ENCODE measurements at places on chromosomes 16 and 17.

- peak; percentile 5 for DNase-seq
Observed at GRCh38 chr16:55120408-55120807, 189.7 kb downstream of the IRX5 start.

GRCh38 chr16:70589998-70590471 lies 56.3 kb upstream of the IL34 start:
- DNase-seq = no peak

DNA sequence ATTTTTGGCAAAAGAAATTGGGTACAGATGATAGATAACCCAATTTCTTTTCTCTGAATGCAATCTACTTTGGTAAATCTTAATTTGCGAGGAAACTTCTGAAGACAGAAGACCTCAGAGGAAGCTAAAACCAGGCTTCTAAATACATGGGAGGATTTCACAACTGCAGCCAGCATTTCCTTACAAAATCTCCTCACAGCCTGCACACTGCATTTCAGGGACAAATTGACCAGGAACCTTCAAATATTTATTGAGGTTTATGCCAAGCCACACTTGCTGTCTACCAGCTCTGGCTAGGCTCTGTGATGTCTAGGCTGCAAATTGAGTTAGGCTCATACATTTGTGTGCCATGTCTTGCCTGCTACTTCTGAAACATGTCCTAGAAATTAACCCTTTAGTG lies 167.3 kb upstream of the CDH5 start:
- DNase-seq = no peak

GRCh38 chr16:84041881-84042280 lies 714 bp downstream of the SLC38A8 start:
- DNase-seq = no peak

- no peak for DNase-seq
Observed at GRCh38 chr17:52025236-52025635, 133.3 kb downstream of the CA10 start.

- DNase-seq = no peak
Observed at GRCh38 chr17:55089256-55089655, 120.7 kb downstream of the STXBP4 start.

- DNase-seq = no peak
Observed at GRCh38 chr17:81129711-81130367, 35.5 kb upstream of the PVALEF start.

DNA sequence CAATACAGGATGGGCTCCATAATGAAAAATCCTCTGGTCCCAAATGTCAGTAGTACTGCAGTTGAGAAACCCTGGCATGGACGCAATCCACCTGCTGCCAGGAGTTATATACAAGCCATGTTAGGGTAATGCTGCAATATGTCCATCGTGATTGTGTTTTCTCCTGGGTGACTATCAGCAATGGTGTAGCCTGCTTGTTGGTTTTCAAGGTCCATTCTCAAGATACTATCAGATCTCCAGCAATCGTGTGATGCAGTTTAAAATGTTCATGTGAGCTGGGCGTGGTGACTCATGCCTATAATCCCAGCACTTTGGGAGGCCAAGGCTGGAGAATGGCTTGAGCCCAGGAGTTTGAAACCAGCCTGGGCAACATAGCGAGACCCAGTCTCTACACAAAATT lies 24.0 kb downstream of the ABCC1 start:
- no peak for DNase-seq

DNA sequence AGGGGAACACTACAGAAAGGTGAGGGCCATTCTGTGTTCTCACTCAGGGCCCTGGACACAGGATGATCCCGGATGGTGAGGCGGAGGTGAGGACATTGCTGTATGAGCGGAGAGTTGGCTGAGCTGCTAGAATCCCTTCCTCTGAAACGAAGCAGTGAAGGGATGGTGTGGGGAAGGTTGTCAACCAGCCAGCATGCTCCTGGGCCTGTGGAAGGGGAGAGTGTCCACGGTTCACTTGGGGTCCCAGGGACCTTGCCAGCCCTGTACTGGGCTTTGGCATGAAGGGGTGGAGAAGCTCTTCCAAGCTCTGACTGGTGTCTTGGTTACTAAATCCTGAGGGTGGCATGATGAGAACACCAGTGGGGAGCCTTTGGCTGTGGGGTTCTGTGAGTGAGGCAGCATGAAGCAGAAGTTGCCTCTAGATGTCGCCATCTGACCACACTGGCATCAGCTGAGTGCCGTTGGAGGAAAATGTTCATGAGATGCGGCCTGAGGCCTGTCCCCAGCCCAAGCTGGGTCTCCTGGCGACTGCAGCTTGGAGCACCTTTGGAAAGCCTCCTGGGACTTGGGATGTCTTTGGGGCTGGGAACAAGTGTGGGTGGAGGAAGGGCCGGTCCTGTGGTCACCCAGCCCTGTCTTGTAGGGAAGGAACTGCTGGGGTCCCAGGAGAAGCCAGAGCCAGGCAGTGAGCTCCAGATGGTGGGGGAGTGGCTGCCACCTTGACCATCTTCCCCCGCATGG lies 14.8 kb downstream of the PDP2 start:
- peak; percentile 79 for DNase-seq

DNA sequence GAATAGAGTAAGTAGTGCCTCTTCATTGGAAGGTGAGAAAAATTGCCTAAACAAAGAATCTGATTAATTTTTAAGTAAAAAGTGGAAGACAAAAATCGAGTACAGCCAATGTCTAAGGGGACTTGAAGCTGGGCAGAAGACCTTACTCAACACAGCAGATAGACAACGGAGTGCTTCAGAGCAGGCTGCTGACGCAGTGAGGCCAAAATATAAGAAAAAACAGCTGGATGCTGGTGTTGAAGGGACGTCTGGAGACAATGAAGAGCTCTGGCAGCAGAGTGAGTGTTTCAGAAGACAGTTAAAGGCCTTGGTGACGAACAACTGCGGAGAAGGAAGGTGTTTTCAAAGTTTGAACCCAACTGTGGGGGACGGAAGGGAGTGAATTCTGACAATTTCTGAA lies 169.8 kb downstream of the MRTFB start:
- no peak for DNase-seq

DNA sequence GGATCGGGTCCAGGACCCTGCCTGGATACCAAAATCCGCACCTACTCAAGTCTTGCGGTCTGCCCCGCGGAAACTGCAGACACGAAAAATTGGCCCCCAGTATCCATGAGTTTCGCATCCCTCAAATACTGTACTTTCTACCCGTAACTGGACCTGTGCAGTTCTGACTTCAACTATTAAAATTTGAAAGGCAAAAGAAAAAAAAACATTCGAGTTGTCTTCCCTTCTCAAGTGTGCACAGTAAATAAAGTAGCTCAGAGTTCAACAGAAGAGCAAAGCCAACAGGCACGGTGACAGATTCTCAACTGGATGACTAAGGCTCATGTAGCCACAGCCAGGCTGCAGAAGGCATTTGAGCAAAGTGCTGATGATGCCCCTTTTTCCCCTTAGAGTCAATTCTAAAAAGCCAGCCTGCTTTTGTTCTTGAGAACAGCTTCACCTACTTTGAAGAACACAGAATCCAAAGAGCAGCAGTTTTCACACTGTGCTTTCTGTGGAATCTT lies 32.5 kb downstream of the MARF1 start:
- no peak for DNase-seq

GRCh38 chr16:878072-878784 lies 77.7 kb upstream of the GNG13 start:
- DNase-seq = peak; percentile 68

DNA sequence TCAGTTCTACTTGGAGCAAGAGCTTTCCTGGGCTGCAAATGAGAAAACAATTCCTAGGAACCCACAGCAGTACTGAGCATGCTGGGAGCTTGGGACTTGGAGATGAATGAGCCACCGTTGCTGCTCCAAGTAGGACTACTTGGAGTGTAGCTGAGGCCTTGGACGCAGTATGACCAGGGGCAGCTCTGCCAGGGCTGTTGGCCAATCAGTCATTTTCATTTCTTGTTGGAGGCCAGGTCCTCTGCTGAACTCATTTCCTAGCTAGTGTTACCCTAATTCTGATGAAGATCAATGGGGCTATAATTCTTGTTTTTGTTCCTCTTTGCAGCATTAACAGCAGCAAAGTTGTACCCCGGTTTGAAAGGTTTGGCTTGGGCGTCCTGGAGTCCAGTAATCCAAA lies 8.0 kb upstream of the LGALS9 start:
- DNase-seq = no peak

- DNase-seq = no peak
Observed at GRCh38 chr16:13315642-13316427, 414.4 kb downstream of the SHISA9 start.

DNA sequence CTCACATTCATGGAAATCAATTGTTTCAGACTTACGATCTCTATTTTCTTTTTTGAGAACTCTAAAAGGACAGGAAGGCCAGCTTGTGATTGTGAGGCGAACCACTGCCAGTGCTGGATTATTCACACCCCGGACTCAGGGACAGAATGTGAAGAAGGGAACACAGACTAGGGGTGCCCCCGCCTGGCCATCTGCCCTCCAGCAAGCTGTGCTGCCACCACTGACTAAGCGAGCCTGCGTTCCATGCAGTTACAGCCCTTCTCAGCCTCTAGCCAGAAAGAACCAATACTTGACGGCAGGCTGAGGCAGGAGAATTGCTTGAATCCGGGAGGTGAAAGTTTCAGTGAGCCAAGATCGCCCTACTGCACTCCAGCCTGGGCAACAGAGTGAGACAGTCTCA lies 2.8 kb downstream of the HAGH start:
- peak; percentile 58 for DNase-seq

DNA sequence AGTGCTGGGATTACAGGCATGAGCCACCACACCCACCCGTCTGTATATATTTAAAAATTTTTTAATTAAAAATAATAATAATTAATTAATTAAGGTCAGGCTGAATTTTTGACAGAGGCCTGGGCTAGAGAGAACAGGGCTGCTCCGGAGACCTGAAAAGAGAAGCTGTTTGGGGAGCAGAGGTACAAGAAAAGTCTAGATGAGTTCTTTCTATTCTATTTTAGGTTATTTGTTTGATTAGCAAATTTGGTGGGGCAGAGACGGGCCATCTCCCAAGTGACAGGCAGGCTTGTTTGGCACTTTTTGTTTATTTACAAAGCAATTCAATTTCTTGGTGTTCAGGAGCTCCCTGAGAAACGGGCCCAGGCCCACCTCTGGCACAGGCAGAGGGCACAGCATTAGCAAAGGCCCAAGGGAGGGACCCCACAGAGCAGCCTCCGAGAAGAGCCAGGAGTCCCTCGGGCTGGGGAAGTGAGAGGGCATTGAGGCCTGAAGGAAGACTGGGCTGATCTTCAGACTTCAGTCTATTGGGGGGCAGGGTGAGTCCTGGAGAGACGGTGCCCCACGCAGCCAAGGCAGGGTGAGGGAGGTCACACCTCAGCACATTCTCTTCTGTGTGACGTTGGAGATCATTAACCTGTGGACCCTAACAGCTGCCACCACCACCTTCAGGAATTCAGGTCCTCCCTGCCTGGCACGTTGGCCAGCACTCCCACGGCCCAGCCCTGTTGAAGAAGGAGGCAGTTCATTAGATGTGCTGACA lies 10.8 kb upstream of the RIPOR1 start:
- peak; percentile 84 for DNase-seq

DNA sequence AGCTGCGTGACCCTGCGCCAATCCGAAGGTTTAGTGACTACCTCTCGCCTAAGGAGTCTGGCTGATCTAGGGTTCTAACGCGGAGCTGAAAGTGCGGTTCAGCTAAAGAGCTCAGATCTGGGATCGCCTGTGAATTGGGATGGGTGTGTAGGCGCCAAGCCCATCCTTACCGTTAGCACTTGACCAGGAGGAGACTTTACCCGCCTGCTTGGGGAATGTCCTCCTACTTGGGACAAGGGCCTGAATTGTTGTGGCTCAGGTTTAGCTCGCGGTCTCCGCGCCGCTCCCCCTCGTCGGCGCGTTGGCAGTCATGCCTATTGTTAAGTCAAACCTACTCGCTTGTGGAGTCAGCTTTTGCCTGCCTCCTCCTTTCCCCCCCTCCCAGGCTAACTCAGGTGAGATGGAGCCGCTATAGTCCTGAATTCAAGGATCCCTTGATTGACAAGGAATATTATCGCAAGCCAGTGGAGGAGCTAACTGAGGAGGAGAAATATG lies 480 bp downstream of the MRPS7 start:
- DNase-seq = no peak

DNA sequence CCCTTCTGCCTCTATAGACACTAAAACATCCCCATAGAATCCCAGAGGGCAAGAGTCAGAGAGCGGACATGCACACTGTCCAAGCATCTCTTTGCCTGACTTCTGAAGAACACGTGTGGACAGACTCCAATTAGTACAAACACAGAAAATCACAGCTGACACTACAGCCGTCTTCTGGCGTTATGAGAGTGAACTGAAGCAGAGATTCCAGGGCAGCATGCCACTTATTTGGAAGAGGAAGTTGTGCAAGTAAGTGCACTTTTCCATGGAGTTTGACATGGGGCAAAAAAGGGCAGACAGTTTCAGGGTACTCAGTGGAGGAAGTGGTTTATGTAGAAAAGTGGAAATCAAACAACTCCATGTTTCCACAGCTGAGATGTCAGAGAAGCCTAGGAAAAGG lies 16.8 kb upstream of the ZNF287 start:
- DNase-seq = no peak
